Suppressor macrophage treated with lipopolysaccharide for 1 hour (primary cell): ENCODE measurements at places on chromosomes 12 and 14.

DNA sequence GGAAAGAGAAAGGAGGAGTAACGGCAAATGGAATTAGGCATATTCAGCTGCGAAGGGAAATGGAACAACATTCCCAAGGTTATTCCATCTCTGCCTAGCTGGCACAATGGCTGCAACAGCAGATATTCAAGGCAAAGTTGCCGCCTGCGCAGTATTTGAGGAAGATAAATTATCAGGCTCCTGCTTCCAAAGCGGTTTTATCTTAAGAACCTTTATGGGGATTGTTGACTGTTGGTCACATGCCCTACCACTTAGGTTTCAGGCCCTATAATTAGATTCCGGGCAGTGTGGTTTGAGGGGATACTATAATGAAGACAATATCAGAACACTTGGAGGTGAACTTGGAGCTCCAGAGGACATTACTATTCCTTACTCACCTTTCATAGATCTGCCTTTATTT is 99.7 kb downstream of the FGD4 start:
- DNase-seq: no peak

DNA sequence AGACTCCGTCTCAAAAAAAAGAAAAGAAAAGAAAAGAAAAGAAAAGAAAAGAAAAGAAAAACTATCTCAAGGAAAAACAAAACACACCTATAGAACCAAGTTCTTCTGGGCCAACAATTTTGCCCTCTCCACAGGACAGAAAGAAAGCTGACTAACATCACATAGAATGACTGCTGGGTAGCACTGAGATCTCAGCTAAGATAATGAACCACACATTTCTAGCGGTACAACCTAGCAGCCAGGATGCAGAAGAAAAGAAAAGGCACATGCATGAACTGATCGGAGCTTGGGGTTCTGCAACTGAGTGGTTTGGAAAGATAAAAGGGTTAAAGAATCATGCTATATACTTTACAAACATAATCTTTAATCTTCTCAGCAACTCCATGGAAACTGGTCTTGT is 19.5 kb downstream of the TMED10 start:
- no peak for DNase-seq

- peak; percentile 87 for DNase-seq
These were observed 21.2 kb downstream of the PRPF40B start for GRCh38 chr12:49644620-49644994.

- no peak for DNase-seq
These were observed 18.9 kb downstream of the LLPH start for GRCh38 chr12:66111605-66112004.

GRCh38 chr12:25084816-25085215 is 110.1 kb downstream of the DNAI7 start:
- DNase-seq: no peak

- DNase-seq: no peak
These were observed 201.9 kb upstream of the DIO3 start for GRCh38 chr14:101359221-101360053.
